Kidney epithelial cell (primary cell): ENCODE measurements at places on chromosomes 2 and 18. TPM values are rescaled to one million over a fixed set of nuclear protein-coding genes. Genes with fewer than 3 reads are reported as not detected.

DNA sequence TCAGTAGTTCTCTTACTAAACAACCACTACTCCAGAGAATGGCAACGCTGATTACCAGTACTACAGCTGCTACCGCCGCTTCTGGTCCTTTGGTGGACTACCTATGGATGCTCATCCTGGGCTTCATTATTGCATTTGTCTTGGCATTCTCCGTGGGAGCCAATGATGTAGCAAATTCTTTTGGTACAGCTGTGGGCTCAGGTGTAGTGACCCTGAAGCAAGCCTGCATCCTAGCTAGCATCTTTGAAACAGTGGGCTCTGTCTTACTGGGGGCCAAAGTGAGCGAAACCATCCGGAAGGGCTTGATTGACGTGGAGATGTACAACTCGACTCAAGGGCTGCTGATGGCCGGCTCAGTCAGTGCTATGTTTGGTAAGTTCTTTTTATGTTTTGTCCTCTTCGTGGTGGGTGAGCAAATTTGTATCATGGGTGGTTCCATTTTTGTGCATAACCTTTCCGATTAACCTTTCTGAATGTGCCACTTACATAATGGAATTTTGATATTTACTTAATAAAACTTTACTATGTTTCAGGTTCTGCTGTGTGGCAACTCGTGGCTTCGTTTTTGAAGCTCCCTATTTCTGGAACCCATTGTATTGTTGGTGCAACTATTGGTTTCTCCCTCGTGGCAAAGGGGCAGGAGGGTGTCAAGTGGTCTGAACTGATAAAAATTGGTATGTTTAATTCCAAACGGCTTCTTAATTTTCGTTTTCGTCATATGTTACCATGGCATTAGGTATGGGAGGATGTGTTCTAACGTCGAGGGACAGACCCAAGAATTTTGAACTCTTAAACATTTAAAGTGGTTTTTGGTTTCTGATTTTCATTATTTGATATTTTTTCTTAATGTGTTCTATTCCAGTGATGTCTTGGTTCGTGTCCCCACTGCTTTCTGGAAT is 1.3 kb downstream of the SLC20A1 start:
- no peak for DNase-seq

DNA sequence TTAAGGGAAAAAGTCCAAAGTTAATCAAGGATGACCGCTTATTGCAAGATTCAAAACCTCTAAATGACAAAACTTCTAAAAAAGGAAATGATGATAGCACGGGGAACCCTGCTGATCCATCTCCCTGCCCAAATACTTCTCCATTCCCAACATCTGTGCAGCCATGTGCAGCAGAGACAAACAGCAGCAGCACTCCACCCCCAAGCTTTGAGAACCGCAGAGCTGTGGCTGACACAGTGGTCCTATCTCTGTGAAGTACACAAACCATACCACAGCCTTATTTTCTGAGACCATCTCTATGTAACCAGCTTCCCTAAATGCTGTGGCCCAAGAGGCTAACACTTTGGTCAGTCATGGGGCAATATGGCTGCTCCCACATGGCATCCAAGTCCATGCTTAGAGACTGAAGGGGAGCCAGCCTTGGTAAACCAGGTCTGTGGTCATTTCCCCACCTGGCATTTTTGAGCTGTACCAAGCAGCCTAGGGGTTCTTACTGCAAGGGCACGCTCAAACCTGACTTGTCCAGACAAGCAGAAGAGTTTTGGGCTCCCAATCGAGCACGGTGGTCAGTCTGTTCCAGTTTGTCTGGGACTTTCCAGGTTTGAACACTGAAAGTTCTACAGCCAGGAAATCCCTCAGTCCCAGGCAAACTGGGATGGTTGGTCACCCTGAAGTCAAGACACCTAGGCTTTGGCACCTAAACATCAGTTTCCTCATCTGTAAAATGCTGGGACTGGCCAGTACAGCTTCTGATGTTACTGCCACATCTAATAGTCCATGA is 17.1 kb upstream of the NFE2L2 start:
- DNase-seq = no peak

DNA sequence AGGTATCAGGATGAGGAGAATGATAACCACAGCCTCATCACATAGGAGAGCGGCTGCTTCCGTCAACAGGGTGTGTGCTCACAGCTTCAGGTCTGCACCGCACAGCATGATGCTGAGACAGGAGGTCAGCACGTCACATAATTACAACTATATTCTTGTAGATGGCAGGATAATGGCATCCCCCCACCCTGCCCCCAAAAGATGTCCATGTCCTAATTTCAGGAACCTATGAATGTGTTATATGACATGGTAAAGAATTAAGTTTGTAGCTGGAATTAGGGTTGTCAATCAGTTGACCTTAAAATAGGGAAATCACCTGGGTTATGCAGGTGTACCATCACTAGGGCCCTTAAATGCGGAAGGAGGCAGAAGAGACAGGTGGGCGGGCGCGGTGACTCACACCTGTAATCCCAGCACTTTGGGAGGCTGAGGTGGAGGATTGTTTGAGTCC is 73.9 kb downstream of the ARL4C start:
- no peak for DNase-seq

DNA sequence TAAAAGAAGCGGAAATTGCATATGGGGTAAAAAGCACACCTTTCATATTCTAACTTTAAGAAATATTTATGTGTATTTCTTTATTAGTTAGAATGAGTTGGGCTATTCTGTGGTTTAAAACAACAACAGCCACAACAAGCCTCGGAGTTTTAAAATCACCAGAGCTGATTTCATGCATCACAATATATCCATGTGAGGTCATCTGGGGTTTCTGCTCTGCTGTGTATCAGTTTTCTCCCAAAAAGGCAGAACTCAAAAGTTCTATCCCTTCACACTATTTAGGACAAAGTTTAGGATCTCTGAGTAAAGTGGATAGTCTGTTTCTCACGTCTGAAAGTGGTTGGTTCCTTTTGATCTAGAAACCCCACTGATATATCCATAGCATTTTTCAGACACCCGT is 601.5 kb upstream of the GCFC2 start:
- DNase-seq = no peak

DNA sequence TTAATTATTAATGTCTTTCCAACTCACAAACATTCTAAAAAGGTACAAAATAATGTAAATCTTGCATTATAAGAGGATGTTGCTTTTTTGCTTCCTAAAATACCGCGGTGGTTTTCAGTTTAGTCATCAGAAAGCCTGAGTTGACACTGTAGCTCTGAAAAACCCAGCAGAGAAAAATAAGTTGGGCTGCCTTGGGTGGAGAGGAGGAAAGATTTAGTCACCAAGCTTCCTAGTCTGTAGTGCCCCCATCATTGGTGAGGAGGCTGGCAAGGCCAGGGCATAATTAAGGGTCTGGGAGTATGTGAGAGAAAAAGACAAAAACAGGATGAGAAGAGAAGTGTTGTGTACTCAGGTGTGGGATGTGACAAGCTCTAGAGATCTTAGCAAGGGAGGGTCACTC is 5.7 kb downstream of the PTPRM start:
- no peak for DNase-seq

Gene PRKAG3
- total RNA-seq = not detected in 2 replicates

- DNase-seq = no peak
These were observed 112.7 kb downstream of the LCLAT1 start for GRCh38 chr2:30559544-30560275.

DNA sequence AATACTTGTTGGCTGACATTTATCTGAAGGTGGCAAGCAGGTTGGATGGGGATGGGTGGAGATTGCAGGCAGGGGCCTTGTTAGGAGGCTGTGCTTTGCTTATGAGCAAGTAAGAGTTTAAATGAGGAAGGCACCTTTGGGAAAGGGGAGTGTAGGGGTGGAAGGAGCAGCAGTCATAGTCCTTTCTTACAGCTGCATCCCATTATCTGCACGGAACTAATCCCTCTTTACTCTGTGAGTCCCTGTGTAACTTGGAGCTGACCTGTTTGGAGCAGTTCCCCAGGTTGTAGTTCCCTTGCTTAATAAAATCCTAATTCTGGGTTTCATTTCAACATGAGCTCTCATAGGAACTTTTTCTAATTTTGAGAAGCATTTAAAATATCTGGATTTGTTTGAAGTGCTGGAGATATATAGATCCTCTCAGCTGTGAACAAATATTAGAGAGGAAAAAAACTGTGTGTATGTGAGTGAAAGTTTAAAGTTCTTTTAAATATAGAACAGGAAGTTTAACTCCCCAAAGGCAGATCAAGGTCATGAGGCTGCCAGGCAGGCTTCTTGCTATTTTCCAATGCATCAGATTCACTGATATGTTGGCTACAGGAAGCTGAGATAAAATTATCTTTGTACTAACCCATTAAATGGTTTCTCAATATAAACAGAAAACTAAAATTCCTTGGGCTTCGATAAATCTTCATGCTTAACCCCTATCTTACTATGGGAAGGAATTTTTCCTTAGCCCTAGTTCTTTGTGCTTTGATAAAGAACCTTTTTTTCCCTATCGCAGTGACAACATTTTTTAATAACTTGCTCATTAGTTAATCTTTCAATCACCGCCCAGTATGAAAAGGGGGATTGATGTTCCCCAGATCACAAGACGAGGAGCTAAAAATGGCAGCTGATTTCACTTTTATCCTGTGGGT is 104.6 kb upstream of the EML6 start:
- no peak for DNase-seq

Gene TMEM169
- total RNA-seq = 3.8 and 4.6 TPM in 2 replicates

Gene LYG2
- not detected in 2 replicates for total RNA-seq

Gene CKAP2L
- 2.5 and 5.6 TPM in 2 replicates for total RNA-seq

DNA sequence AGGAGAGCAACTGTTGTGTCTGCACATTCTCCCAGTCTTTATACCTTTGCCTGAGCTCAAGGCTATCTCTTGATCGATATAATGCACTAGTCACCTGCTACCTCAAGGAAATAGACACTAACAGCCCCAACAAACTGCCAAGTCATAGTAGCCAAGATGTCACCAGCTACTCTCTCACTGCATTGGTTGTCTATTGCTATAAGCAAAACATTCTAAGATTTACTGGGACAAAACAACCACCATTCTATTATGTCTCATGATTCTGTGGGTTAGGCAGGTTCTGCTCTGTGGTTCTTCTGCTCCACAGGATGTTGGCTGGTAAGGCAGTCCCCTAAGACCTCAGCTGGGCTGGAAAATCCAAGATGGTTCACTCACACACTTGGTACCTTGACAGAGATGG is 28.5 kb upstream of the MLPH start:
- DNase-seq = no peak
